CD14-positive monocyte (primary cell): ENCODE measurements at places on chromosomes 12 and 14.
A peak's percentile ranks its signal among the peaks of the same experiment; 100 is the strongest.

- DNase-seq: no peak
Measured at GRCh38 chr14:53881161-53881871, 75.3 kb downstream of the BMP4 start.

- no peak for DNase-seq
Measured at GRCh38 chr14:38838049-38838978, 264.7 kb downstream of the SEC23A start.

GRCh38 chr14:91681893-91682563 lies 49.9 kb downstream of the CATSPERB start:
- no peak for DNase-seq

DNA sequence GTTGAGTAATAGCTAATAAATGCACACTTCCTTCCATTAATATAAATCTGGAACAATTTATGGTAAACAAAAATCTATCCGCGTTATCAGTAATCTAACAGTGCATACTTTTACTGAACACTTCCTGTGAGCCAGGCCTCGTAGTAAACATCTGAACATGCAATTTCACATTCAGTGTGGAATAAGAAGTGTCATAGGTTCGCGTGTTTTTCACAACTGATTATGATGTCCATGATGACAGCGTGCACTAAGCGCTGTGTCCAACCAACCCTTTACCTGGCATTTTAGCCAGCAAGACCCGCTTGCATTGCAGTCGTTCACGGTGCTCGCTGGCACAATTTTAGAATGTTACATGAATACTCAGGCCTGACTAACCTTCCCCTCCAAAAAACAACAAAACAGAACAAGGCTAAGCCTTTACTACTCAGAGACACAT lies 2.1 kb downstream of the PNMA1 start:
- no peak for DNase-seq

DNA sequence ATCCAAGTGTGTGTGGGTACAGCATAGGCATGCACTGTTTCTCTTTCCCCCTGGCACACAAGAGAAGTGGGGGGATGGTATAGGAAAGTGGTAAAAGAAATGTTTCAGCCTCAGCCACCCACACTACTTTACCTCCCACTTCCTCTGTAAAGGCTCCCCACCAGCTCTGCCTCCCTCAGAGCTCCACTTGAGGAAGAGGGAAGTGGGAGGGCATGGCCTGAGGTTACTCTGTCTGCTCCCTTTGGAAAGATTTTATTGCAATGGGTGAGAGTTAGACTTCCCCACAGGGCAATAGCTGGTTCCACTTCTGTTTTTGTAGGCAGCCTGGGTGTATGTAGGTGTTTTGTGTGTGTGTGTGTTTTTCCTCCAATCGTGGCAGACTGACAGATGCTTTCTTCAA lies 145.3 kb downstream of the SSPN start:
- DNase-seq: peak; percentile 69

- DNase-seq: no peak
Measured at GRCh38 chr12:92905811-92906554, 23.1 kb downstream of the EEA1 start.

- no peak for DNase-seq
Measured at GRCh38 chr12:103802586-103802886, 38.5 kb downstream of the NT5DC3 start.

DNA sequence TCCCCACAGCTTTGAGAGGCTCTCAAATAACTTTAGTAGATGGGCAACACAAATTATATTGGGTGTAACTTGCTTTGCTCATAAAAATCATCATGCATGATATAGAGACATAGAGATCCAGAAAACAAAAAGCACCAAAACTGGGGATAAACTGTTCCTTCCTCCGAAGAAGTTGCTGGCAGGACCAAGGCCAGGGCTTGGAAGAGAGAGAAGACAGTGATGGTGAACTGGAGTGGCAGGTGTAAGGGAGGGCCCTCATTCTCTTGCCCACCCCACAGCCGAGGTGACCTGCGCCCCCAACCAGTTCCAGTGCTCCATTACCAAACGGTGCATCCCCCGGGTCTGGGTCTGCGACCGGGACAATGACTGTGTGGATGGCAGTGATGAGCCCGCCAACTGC lies 15.4 kb upstream of the NXPH4 start:
- no peak for DNase-seq

DNA sequence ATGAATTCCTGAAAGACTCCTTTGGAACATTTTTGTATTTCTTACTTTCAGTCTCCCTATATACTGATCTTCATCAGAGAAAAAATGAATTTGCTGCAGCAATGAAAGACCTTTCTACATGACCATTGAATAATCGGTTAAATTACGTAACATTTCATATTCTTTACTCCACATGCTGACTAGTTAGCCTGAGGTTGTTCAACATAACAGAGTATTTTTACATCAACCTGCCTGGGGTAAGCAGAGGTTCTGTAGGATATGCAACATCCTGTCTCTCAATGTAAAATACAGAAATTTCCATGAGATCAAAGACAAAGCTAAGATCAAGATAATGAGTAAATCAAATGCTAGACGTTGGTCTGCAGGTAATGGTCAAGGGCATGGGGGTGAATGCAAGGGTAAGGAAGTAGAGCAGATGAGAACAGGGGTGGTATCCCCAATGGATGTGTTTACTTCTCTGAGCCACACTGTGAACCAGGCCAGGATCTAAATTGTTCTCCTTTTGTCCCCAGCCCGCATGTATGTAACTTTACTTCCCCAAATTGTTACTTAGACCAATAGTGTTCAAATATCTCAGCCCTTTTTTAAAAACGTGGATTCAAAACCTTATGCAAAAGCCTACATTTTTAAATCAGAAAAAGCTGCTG lies 45.4 kb downstream of the DUSP6 start:
- DNase-seq: peak; percentile 65
